Stimulated activated CD8-positive, alpha-beta memory T cell treated with anti-CD3 and anti-CD28 coated beads, Interleukin-15, amount 100 ng/mL, for 24 hours (primary cell): ENCODE measurements at places on chromosomes 4 and X.

DNA sequence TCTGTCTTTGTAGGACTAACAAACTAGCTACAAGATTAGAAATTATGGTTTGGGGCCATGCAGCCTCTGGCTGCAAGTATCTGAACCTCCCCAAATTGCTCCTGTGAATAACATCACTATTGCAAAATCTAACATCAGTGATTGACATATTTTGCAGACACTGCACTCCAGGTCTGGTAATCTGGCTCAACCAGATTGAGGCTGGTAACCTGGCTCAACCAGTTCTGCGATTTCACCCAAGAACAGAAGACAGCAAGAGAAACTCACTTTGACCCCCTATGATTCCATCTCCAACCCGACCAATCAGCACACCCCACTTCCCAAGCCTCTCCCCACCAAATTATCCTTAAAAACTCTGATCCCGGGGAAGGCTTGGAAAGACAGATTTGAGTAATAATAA lies 20.9 kb downstream of the SPIN3 start:
- DNase-seq, result no peak

DNA sequence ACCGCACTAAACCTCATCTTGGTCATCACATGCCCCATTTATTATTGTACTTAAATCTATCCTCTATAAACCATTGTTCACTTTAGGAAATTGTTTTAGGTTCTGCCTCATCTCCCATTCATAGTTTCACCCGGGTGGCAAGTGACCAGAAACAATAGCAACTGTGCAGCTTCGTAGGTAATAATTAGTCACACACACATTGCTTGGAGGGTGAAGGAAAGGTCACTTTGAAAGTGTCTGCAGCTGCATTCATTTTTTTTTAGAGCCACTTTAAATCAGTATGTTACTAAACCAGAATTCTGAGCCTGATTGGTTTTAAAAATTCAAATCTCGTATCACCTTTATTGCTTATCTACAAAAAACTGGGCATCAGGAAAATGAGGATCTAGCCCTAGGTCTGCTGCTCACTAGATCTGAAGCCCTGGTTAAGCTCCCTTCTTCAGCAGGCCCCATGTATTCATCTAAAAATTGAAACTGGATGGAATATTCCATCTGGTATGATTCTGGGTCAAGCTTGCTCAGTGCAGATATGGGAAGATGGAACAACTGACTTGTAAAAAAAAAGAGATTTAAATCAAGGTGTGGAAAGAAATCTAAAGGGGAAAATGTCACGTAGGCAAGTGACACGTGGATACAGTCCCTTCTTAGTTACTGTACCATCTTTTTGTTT lies 62.4 kb downstream of the LIMCH1 start:
- DNase-seq, result no peak

- no peak for DNase-seq
Measured at GRCh38 chr4:174213731-174214100, 69.8 kb downstream of the FBXO8 start.

- DNase-seq, result no peak
Measured at GRCh38 chr4:174600391-174600790, 78.1 kb upstream of the HPGD start.

- no peak for DNase-seq
Measured at GRCh38 chr4:179465131-179465797, 2023.0 kb upstream of the AGA start.

DNA sequence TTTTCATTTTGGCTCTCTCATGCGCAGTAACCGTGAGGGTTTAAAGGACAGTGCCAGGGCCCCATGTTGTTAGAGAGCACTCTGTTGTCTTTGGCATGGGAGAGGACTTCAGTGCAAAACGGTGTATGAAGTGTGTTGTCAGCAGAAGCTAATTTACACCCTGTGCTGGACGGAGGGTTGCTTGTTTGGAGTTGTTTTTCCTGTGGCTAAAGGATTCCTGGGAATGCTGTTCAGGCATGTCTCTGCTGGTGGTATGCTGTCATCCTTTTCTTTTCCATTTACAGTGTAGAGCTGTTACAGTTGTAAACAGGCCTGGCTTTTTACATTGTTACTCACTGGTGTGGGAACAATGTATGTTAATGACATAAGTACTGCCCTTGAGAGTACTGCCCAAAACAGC lies 206.3 kb downstream of the CBR4 start:
- DNase-seq, result no peak

DNA sequence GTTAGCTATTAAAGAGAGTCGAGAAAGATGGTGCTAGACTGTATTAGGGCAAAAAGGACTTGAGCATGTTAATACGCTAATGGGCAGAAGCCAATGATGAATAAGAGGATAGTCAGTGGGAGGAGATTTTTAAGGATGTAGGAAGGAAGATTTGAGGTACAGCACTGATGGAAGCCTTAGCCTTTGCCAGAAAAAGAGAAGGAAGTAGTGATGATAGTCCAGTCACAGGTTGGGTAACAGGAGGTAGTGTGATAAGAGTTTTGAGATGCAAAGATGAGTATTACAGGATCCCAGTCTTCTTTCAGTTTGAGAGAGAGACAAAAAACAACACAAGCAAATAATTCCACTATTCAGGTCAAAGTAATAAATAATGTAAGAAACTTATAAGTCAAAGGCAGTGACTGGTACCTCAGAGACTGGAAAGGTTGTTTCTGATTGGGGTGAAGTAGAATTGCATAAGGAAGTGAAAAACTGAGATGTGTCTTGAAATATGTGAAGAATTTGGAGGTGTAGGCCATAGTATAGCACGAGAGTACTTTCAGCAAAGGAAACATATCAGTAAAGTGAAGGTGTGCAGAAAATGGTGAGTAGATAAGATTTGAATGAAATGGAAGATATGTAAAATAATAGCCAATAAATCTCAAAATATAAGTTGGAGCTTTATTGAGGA lies 22.1 kb upstream of the NDNF start:
- DNase-seq, result no peak

DNA sequence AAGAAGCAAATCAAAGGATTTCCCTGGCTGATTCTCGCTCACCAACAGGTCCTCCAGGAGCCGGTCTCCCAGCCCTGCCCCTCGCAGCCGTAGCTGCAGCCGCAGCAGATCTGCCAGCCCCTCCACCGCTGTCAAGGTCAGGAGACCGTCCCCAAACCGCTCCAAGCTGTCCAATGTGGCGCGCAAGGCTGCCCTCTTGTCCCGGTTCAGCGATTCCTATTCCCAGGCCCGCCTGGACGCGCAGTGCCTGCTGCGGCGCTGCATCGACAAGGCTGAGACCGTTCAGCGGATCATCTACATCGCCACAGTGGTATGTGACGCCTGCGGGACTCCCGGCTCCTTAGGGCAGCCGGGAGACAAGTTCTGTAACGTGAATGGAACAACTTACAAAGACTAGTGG lies 25.6 kb downstream of the SPATA18 start:
- no peak for DNase-seq

DNA sequence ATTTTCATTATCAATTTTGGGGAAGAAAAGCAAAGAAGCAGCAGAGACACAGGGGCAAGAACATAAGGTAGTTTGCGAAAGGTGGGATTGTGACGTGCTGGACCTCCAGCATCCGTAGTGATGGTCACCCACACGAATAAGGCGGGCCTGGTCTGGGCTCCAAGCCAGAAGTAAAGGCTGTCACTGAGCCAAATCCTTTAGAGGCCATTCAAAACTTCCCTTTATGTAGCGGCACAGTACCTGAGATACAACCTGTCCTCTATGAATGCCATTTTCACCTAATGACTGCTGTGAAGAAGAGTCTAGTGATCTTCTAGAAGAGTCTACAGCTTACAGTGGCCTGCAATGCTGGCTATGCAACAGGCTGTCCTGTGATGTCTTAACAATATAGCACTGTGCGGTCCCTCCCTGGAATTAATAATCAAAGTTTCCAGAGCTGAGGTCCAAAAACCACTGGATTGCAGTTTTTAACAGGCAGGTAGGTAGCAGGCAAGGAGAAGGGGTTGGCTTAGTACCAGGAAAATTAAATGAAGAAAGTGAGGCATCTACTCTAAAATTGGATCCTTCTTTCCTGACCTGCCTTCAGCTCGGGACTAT lies 56.2 kb downstream of the TRIML1 start:
- DNase-seq, result no peak

GRCh38 chr4:15757054-15757453 lies 21.1 kb upstream of the CD38 start:
- no peak for DNase-seq

- no peak for DNase-seq
Measured at GRCh38 chr4:8028884-8029568, 89.4 kb upstream of the AFAP1 start.

GRCh38 chr4:4969298-4969697 lies 50.0 kb downstream of the CYTL1 start:
- DNase-seq, result no peak

- DNase-seq, result no peak
Measured at GRCh38 chr4:173652283-173652931, 122.4 kb upstream of the HAND2 start.

- no peak for DNase-seq
Measured at GRCh38 chr4:158333820-158334219, 123.5 kb downstream of the TMEM144 start.

DNA sequence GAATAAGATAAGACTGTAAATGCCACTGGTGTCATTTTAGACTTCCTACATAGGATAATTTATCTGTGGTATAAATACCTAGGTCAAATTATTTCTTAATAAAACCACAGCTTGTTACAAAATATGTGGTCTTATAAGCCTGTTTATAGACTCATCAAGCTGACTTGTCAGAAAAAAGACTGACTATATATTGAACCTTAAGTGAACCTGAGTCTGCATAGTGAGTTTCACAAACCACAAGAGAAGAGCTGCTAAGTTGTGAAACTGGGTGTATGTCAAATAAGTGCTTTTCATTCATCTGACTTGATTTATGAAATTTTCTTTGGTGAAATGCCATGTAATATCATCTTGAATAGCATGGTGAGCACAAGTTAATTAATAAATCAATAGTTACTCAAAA lies 48.4 kb upstream of the TMPRSS11A start:
- no peak for DNase-seq

- DNase-seq, result no peak
Measured at GRCh38 chrX:48934581-48935300, 15.9 kb upstream of the PIM2 start.

DNA sequence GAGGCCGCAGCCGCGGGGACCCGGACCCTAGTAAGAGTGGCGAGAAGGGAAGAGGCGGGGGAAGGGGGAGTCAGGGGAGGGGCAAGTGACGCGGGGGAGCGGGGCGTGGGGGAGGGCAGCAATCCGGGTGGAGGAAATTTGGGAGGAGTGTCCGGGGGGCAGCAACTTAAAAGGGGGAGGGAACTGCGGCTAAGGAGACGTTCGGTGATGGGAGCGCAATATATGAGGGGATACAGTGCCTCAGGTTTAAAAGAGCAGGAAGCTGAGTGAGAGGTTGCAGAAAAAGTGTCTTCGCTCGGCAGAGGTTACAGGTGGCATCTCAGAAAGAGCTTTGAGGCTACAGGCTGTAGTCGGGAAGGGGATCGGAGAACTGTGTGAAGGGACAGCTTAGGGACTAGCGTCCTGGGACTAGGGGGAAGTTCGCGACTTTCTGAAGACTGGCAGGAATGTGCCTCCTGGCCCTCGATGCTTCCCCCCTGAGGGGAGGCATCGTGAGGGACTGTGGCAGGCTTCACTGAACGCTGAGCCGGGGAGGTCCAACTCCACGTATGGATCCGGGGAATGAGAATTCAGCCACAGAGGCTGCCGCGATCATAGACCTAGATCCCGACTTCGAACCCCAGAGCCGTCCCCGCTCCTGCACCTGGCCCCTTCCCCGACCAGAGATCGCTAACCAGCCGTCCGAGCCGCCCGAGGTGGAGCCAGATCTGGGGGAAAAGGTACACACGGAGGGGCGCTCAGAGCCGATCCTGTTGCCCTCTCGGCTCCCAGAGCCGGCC lies 519 bp downstream of the FOXO4 start:
- DNase-seq, result no peak

- no peak for DNase-seq
Measured at GRCh38 chr4:2816401-2816954, 23.6 kb downstream of the SH3BP2 start.

GRCh38 chrX:21806691-21807090 lies 32.7 kb upstream of the MBTPS2 start:
- DNase-seq, result no peak

- no peak for DNase-seq
Measured at GRCh38 chr4:186307497-186307896, 41.5 kb downstream of the F11 start.

- no peak for DNase-seq
Measured at GRCh38 chrX:26373829-26374228, 157.9 kb downstream of the MAGEB5 start.

- DNase-seq, result no peak
Measured at GRCh38 chr4:110486256-110486655, 10.3 kb downstream of the ENPEP start.

DNA sequence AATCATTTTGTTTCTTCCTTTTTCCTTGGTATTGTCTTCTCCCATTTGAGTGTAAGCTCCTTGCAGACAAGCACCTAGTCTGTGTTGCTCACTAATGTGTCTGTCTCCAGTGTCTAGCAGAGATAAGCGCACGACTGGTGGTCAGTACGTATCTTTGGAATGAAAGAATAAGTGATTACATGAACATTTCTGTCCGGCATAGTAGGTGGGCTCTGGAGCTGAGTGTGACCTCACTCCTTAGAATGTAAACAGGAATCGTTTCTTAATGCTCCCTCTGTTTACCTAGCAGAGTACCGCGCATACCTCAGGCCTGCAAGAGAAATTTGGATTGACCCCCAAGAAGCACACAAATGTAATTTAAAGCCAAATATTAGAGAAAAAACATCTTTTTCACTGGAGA lies 235.4 kb downstream of the MAML3 start:
- DNase-seq, result no peak

DNA sequence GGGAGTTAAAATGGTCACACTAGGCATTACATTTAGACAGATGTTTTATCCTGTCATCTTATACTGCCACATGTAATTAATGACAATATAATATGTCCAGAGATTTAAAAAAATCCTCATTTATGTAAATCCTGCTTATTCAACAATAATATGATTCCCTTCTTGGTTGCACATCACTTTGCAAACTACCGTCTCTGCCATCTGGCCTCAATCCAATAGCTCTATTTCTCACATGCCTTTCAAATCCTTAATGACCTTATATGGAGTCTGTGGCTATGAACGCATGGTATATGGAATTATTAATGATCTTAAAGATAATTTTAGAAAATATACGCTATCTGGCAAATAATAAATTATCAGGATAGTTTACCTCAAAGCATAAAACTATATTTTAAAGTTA lies 144.5 kb downstream of the NPNT start:
- DNase-seq, result no peak
